DMS153 (cell line): ENCODE measurements at places on chromosomes 5 and 9.

GRCh38 chr5:16880547-16880946, 55.5 kb downstream of the MYO10 start:
- peak; percentile 12 for DNase-seq

- no peak for DNase-seq
These were observed 31.2 kb upstream of the RNU6ATAC start for GRCh38 chr9:134195558-134195957.

DNA sequence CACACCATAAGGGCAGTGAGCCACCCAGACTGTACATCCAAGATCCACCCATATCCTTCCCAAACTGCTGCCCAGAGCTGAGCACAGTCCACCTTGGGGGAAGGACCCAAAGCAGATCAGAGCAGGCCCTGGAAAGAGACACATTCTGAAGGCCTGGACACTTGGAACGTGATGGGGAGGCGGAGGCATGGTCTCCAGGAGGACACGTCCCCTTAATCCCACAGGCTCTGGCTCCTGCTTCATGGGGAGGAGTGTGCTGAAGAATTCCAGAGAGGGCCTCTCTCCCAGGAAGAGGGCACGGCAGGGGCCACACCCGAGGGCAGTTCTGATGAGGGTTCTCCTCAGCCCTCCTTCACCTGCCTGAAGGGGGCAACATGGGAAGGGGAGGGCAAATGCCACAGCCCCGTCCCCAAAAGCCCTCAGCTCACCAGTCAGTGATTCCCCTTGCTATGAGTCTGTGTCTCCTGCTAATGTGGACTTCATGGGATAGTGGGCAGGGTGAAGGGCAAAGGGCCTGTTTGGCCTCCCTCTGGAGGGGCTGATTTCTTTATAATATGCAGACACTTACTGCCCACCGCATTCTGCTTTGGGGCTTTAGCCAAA, 276.8 kb downstream of the ENC1 start:
- no peak for DNase-seq

- no peak for DNase-seq
These were observed 142.2 kb downstream of the SNX18 start for GRCh38 chr5:54659700-54660131.
